ENCODE measurements at places on chromosomes 2 and 18. TPM values are rescaled to one million over a fixed set of nuclear protein-coding genes. Genes with fewer than 3 reads are reported as not detected.

DNA sequence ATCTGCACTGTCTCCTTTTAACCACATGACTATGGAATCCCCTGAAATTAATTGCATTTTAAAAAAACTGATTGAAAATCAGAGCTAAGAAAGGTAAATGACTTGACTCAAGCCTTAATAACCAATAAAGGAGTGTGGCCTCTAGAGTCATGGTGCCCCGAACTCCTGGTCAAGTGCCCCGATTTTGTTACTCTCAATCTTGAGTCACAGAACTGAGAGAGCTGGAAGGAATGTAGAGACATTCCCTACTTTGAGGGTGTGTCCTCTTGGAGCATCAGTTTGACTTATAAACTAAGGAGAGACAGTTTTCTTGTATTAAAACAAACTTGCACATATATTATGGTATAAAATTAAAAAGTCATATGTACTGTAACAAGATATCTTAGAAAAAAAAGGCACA, 2.4 kb downstream of the WDR43 start:
- H3K4me1 ChIP-seq, result peaks cover 61% of the 10 kb centered on the region
- H3K4me3 ChIP-seq, result no peak overlapping the region
- no peaks in the 10 kb centered on the region for H3K27me3 ChIP-seq

The RNF138 gene
- 16.8 TPM for total RNA-seq

The SIGLEC15 gene
- not detected for total RNA-seq

The AQP12B gene
- total RNA-seq, result not detected

All from esophagus squamous epithelium (tissue), 5 donors.